Purkinje cell (primary cell): ENCODE measurements at places on chromosomes 1 and 21. TPM values are rescaled to one million over a fixed set of nuclear protein-coding genes. Genes with fewer than 3 reads are reported as not detected.

The CRYAA gene
- polyA plus RNA-seq: not detected in 2 replicates

The CR1 gene
- polyA plus RNA-seq: not detected in 2 replicates

The PSMB4 gene
- polyA plus RNA-seq: 351 and 394 TPM in 2 replicates

The PHLDA3 gene
- 1.5 and 2.0 TPM in 2 replicates for polyA plus RNA-seq

The LRRC3 gene
- polyA plus RNA-seq: not detected in 2 replicates

The S100B gene
- 1,112 and 1,250 TPM in 2 replicates for polyA plus RNA-seq
